ENCODE measurements at places on chromosomes 1 and 21. TPM values are rescaled to one million over a fixed set of nuclear protein-coding genes. Genes with fewer than 3 reads are reported as not detected.

- no peaks in the 10 kb centered on the region for H3K27me3 ChIP-seq
- H3K4me3 ChIP-seq: no peak overlapping the region
- no peaks in the 10 kb centered on the region for H3K4me1 ChIP-seq
Observed at GRCh38 chr21:45279446-45280177, 8.1 kb downstream of the POFUT2 start.

The TRIM58 gene
- 0.31 TPM for total RNA-seq

DNA sequence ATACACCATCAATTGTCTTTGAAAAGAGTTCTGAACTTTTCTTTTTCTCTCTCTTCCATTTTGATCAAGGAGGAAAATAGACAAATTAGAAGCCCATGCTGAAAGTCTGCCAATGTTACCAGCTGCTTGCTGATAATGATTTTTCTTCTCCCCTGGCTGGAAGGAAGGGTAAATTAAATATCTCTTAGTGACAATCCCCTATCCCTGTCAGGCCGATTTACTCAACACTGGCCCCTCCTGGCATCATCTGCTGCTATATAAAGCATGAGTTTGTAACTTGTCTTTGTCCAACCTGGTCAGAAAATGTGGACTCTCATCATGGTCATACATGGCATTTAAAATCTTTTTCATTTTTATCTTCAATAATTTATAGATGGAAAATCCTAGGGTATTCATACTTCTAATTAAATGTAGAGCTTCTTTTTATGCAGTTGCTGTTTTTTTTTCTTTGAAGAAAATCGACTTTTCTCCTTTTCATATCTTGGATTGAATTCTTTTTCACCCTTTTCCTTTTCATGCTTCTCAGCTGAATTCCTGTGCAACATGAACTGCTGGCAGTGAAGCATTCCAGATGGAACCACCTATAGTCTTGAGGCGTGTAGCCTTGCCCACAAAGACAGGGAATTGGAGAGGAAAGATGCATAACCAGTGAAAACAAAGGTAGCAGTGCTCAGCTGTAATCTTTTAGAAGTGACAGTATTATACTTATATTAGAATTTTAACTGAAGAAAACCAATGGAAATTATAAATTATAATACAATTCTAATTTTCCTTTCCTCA, 214.7 kb upstream of the PTGFR start:
- no peak overlapping the region for H3K27ac ChIP-seq
- no peaks in the 10 kb centered on the region for H3K36me3 ChIP-seq
- no peaks in the 10 kb centered on the region for H3K27me3 ChIP-seq
- H3K4me1 ChIP-seq: no peaks in the 10 kb centered on the region

DNA sequence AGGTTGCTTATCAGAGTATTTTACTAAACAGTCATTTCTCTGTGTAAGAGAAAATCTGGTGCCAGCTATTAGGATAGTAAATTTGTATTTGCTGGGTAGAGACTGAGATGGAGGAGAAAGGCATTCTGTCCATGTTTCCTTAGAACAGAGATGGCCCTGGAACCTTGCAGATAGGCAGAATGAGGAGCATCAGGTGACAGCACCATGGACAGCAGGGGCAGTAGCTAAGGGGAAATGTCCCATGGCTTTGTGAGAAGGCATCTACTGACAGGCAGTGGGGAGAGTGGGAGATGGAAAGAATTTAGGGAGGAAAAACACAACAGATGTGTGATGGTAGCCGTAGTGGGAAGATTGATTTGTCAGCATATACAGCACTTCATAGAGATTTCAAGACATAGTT, 105.0 kb downstream of the PRRX1 start:
- DNase-seq: no peak
- no peak overlapping the region for H3K27ac ChIP-seq
- H3K4me1 ChIP-seq: no peaks in the 10 kb centered on the region
- no peaks in the 10 kb centered on the region for H3K36me3 ChIP-seq
- no peaks in the 10 kb centered on the region for H3K27me3 ChIP-seq

DNA sequence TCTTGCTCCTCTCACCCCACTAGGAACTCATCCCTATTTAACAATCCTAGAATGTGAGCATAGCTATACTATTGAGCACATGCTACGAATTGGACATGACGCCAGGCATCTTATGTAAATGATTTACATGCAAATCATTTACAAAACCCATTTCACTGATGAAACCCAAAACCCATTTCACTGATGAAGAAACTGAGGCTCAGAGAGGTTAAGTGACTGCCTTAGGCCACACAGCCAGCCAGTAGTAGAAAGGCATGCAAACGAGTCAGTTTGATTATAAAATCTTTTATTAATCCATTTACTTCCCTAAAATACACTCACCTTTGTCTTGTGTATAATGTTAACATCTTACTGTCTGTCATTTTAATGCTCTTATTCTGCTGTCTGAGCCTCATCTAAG, 87.9 kb downstream of the PLXNA2 start:
- no peak overlapping the region for H3K4me3 ChIP-seq
- H3K4me1 ChIP-seq: peaks cover 84% of the 10 kb centered on the region
- H3K27me3 ChIP-seq: no peaks in the 10 kb centered on the region
- no peak for DNase-seq

- H3K4me3 ChIP-seq: no peak overlapping the region
- H3K27ac ChIP-seq: peak overlapping the region; percentile 82
Observed at GRCh38 chr1:226708967-226709396, 30.1 kb downstream of the ITPKB start.

The DNALI1 gene
- 4.0 TPM for total RNA-seq

DNA sequence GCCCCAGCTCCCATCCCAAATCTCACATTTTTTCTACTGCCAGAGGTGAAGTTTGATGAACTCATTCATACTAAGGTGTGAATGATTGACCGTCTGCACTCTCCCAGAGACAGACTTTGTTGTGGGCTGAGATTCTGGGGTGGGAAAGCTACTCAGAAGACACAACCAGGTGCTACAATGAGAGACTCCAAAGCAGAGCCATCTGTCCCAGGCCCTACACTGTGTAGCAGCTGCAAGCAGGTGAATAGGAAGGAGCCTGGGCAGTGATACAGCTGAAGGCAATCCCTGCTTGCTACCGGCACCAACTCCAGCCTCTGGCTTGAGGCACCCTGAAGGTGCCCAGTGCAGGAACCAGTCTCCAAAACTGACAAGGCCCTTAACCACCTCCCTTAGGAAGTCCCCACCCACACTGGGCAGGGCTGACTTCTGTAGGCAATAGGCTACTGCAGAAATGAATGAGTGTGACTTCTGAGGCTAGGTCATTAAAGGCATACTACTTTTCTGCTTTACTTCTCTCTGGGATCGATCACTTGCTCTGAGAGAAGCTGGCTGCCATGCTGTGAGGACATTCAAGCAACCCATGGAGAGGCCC, 79.7 kb upstream of the RUNX3 start:
- DNase-seq: no peak
- no peak overlapping the region for H3K27ac ChIP-seq
- H3K36me3 ChIP-seq: no peaks in the 10 kb centered on the region
- H3K4me3 ChIP-seq: no peak overlapping the region

GRCh38 chr21:14479241-14479786, 66.8 kb downstream of the SAMSN1 start:
- no peaks in the 10 kb centered on the region for H3K36me3 ChIP-seq
- no peak for DNase-seq
- H3K27ac ChIP-seq: no peak overlapping the region
- no peak overlapping the region for H3K4me3 ChIP-seq

The ADORA3 gene
- 1.0 TPM for total RNA-seq

The FAM72A gene
- not detected for total RNA-seq

DNA sequence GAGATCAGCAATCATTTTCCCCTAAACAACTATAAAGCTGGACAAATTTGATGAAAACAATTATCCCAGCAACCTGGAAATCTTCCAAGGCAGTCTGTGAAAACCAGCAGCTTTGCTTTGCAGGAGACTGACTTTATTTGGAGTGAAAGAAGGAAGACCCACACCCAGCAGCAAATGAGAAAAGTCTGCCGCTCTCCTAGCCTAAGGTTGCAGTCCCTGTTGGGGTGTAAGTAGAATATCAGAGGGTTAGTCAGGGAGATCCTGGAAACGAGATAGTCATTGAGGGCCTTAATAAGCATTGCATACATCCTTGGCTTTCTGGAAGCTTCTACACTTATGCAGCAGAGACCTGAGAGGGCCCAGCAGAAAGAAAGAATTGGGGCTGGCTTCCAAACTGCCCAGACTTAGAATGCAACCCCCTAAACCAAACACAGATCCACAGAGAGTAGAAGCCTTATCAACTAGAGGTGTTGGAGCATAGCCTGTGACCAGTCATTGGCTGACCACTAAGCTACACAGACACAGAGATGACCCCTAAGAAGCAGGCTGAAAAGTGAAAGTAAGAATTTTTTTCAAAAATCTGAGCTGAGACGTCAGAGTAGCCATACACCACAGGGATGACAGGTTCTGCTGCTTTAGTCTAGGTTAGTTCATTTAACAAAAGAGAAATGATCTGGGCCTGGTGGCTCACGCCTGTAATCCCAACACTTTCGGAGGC, 98.3 kb downstream of the LYPLAL1 start:
- no peak for DNase-seq
- no peaks in the 10 kb centered on the region for H3K4me1 ChIP-seq
- no peaks in the 10 kb centered on the region for H3K36me3 ChIP-seq
- no peaks in the 10 kb centered on the region for H3K27me3 ChIP-seq
- no peak overlapping the region for H3K27ac ChIP-seq

The IGSF8 gene
- 9.8 TPM for total RNA-seq

The OR2T29 gene
- not detected for total RNA-seq

The LCE2B gene
- not detected for total RNA-seq

DNA sequence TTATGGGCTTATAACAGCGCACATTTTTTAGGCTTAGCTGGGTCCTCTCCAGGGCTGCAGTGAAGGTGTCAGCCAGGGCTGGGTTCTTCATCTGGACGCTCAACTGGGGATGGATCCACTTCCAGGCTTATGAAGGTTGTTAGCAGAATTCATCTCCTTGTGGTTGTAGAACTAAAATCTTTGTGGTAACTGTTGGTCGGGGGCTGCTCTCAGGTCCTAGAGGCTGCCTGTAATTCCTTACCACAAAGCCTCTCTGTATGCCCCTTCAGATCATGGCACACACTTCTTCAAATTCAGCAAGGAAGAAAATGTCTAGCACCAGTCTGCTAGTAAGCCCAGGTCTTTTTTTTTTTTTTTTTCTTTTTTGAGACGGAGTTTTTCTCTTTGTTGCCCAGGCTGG, 40.9 kb upstream of the EPS8L3 start:
- H3K4me1 ChIP-seq: peaks cover 12% of the 10 kb centered on the region
- H3K27me3 ChIP-seq: no peaks in the 10 kb centered on the region
- no peak overlapping the region for H3K4me3 ChIP-seq
- no peaks in the 10 kb centered on the region for H3K36me3 ChIP-seq
- DNase-seq: no peak
- no peak overlapping the region for H3K27ac ChIP-seq

DNA sequence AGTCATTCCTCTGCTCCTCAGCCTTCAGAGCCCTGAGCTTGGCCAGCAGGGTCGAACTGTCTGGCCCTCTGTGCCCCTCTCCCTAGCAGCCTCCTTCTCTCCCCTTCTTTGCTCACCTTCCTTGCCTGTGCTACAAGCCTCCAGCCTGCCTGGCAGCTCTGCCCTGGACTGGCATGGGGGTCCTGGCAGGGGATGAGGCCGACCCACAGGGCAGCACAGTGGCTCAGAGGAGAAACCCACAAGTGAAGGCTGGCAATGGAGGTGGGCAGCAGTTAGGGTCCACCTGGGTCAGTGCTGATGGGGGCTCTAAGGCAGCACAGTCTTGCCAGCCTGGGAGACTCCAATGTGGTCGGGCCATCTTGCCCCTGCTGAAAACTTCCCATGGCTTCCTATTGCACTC, 274.2 kb downstream of the GRIK3 start:
- H3K27me3 ChIP-seq: no peaks in the 10 kb centered on the region
- H3K4me1 ChIP-seq: no peaks in the 10 kb centered on the region
- DNase-seq: no peak
- no peaks in the 10 kb centered on the region for H3K36me3 ChIP-seq
- no peak overlapping the region for H3K27ac ChIP-seq
- no peak overlapping the region for H3K4me3 ChIP-seq

- H3K27ac ChIP-seq: peak overlapping the region; percentile 100
- H3K36me3 ChIP-seq: no peaks in the 10 kb centered on the region
- H3K4me1 ChIP-seq: peaks cover 57% of the 10 kb centered on the region
- no peak for DNase-seq
Observed at GRCh38 chr1:6601923-6602668, 573 bp downstream of the KLHL21 start.

The GNG4 gene
- total RNA-seq: not detected

DNA sequence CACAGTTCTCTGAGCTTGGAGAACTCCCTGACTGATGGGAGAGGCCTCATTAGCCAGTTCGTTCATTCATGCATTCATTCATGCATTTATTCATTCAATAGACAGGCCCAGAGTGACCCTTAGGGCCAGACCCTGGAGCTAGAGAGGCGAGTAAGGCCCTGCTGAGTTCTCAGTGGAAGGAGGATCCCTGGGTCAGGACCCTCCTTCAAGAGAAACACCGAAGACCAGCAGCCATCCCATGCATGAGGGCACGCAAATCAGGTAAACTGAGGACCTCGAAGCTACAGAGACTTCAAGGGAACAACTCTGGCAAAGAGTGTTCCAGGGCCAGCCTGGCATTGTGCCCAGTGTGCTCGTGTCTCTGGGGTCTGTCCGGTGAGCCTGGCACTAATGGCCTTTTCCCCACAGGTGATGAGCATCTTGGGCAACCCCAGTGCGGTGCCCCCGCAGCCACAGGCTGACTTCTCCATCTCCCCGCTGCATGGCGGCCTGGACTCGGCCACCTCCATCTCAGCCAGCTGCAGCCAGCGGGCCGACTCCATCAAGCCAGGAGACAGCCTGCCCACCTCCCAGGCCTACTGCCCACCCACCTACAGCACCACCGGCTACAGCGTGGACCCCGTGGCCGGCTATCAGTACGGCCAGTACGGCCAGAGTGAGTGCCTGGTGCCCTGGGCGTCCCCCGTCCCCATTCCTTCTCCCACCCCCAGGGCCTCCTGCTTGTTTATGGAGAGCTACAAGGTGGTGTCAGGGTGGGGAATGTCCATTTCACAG, 104.8 kb downstream of the PAX7 start:
- no peak for DNase-seq
- no peaks in the 10 kb centered on the region for H3K36me3 ChIP-seq
- H3K27ac ChIP-seq: no peak overlapping the region
- H3K4me1 ChIP-seq: no peaks in the 10 kb centered on the region
- H3K27me3 ChIP-seq: peaks cover 4% of the 10 kb centered on the region
- H3K4me3 ChIP-seq: no peak overlapping the region

DNA sequence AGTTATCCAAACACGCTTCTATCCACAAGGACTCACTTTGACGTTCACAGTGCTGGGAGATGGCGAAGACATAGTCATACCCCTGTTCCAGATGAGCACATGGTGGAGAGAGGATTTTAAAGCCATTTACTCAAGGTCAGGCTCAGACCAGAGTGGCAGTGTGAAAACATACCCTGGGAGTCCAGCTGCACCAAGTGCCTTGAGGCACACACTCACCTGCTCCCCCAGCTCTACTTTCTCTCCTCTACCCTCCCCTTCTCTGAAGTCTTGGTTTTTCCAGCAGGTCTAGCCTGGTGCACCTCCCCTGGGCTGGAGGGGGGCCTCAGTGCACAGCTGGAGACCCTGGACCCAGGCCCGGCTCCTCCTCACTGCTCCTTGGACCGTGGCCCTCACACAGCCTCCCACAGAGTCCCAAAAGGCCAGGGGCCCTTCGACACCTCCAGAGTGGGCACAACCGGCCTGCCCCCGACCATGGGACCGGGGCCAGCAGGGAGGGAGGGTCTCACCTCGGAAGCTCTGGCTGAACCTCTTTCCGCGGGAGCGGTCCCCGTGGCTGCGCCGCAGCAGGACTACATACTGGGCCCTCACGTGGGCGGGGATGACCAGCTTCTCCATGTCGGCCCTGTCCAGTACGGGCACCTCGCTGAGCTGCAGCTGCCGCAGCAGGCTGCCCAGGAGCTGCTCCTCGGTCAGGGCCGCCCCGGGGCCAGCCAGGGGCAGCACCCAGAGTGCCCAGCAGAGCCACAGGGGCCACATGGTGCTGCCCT, 452 bp downstream of the LEFTY2 start:
- no peak overlapping the region for H3K4me3 ChIP-seq
- DNase-seq: no peak
- no peak overlapping the region for H3K27ac ChIP-seq
- peaks cover 8% of the 10 kb centered on the region for H3K4me1 ChIP-seq
- H3K36me3 ChIP-seq: no peaks in the 10 kb centered on the region

The ZYG11A gene
- total RNA-seq: not detected
